ENCODE measurements at places on chromosomes 5 and 9.

DNA sequence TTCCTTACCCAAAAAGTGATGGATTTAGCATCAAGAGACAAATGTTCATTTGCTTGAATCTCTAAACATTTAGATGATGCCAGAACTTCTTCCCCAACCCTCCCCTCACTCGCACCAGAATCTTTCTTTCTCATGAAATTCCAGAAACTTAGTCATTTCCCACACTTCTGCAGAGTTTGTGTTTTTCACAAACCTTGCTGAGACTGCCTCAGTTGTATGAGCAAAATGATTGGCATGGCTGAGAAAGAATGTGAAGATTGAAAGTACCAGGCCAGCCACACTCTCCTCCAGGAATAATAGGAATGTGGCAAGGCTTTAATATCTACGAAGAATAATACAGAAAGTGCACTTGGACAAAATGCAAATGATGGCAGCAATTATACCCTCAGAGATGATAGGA, 428.3 kb upstream of the CDH6 start:
- no peak for DNase-seq

- DNase-seq = no peak
Observed at GRCh38 chr5:72137826-72138409, 30.6 kb downstream of the MAP1B start.

DNA sequence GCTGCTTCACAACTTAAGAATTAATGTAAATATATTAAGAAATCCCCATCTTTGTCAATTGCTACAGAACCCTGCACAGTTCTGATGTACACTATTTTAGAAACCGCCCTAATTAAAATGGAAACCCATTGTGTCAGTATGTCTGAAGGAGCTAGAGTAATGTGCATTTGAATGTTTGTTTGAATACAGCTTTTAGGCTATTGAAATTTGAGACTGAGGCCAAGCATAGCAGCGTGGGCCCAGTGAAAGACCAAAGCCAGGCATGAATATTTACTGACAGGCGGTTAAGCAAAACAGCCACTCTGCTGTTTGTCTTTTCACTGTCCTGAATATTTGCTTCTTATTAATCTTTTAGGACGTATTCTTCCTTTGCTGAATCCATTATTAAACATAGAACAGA, 252.3 kb downstream of the IZUMO3 start:
- DNase-seq = no peak

GRCh38 chr9:122941582-122942234, 888 bp downstream of the RABGAP1 start:
- no peak for DNase-seq

GRCh38 chr9:98067184-98067583, 10.7 kb downstream of the NANS start:
- no peak for DNase-seq

DNA sequence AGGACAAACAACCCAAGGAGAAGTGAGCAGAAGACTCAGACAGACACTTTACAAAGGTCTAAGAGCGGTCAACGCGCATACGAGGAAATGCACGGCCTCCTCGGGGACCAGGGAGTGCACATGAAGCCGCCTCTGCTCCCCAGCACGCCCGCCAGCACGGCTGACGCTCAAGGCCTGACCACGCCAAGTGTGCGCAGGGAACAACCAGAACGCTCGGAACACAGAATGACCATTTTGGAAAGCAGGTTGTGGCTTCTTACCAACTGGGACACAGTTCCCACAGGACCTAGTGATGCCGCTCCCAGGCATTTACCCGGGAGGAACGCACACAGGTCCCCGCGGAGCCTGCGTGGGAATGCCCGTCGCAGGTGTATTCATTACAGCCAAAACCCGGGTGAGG, 191.5 kb upstream of the PPP1R26 start:
- DNase-seq = no peak

DNA sequence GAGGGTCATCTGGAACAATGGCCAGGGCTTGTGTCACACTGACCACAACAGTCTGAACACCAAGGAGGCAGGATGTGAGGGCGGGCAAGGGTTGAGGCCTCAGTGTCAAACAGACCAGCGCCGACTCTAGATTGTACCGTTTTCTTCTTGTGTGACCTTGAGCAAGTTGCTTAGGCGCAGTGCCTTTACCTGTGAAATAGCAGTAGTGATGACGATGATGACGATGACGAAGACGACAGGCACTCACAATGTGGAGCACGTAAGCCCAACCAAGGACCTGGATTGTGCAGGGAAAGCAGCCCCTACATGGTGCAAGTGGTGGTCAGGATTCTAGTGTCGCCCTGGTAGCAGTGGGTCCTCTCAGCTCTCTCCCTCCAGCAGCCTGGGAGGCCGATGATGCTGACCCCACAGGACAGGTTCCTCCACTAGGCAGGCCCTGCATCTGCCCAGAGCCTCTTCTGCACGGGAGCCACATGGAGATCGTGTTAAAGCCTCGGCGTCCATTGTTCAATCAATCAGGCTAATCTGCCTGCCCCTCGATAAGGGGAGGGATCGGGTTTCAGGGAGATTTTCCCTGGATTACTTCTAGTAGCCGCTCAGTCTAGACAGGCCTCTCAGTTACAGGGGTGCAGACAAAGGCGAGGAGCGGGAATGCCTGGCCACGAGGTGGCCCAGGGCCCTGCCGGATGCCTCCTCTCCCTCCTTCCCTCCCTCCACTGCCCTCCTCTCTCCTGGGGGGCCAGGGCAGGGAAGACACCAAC, 91.7 kb downstream of the MACROH2A1 start:
- no peak for DNase-seq
